ENCODE measurements at places on chromosomes 12 and 14.

GRCh38 chr14:65007202-65007601, 20.5 kb downstream of the FNTB start:
- no peak for DNase-seq

DNA sequence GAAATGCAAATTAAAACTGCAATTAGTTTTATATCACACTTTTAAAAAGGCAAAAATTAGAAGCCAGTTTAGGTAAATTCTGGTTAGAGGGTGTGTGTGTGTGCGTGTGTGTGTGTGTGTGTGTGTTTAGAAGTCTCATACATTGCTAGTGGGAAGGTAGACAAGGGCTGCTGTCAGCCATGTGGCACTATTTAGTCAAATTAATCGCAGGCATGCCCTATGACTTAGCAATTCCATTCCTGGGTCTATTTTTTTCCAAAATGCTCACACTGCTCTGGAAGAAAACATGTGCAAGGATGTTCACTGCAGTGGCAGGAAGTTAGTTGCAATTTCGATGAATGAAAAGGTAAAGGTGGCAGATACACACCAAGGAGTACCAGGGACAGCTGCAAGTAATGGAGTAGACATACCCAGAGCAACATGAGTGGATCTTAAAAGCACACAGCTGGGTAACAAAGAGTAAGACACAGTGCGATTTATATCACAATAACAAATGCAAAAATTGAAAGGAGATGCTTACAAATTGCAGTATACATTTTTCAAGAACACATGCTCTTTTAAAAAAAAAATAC, 11.6 kb downstream of the CAPZA3 start:
- DNase-seq = no peak

- no peak for DNase-seq
Observed at GRCh38 chr12:77594366-77594765, 236.3 kb upstream of the NAV3 start.

DNA sequence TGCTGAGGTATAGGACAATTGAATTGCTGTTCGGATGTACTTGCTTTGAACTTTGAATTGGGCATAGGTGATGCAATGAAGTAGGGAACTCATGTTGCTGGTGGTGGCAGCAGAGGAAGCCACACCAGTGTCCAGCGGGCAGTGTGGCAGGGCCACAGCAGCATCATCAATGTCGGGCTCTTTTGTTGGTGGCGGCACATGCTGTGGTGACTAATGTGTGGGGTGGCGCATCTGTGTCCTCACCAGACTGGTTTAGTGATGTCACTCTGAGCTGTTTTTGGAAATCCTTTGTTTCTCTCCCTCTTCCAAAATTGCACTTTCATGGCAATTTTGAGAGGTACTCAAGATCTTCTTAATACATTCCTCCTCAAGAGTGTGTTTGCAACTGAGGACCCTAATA, 187.6 kb downstream of the ETNK1 start:
- no peak for DNase-seq

DNA sequence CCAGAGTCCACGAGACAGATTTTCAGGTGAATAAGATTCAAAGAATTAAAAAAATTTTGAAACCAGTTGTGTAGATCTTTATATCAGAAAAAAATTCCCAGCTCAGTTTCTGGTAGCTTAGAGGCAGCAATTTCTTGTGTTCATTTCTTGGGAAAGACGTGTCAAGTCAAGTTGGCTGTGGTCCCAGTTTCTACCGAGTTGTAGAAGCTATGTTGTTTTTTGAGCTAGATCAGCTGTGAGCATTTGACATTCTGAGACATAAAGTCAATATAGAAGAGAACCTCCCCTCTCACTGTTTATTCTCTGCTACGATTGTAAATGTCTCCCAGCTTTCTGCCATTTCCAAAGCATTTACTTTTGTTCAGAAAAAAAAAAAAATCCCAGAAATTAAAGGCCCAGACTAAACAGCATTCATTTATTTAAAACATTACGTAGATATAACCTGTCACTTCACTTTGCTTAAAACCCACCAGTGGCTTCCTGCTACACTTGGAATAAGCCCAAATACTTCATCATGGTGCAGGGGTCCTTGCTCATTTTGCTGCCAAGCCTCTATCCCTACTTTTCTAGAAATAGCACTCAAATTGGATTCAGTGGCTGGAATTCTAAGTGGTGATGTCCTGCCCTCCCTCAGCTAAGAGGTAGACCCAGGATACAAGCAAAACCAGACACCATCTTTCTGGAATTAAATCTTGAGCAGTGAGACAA, 20.6 kb upstream of the PYGL start:
- DNase-seq = no peak

DNA sequence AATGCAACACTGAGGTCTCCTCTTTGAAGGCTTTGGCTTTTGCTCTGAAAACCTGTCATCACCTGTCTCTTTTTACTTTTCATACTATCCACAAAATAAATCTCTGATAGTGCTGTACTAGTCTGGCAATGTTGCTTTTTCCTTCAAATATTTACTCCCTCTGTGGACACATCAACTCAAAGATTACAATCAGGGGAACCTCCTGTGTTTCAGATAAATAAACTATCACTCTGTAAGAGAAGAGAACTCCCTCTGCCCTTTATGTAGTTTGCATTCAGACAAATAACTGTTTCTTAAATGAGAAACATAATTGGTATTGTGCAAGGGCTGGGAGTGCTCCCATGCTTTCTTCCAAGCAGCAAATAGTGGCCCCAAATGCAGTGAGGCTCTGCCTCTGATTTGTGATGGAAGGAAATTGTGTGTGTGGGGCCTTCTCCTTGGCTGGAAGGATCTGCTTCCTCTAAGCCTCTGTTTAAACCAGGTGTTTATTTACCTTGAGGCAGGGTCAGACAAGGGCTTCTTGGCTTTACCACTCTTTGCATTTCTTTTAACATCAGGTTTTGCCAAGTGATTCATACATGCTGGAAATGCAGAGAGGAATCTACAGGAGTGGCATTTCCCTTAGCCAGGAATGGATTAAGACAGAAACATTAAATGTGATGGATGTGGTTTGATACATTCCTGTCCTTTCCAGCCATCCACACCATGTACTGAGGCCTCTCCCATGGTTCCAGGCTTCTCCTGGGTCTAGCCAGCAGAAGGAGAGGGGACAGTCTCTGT, 69.0 kb downstream of the AKAP6 start:
- no peak for DNase-seq

- no peak for DNase-seq
Observed at GRCh38 chr14:97344666-97345065, 547.5 kb downstream of the VRK1 start.

GRCh38 chr14:81625343-81625742, 91.7 kb upstream of the SEL1L start:
- no peak for DNase-seq

GRCh38 chr12:46553911-46554310, 181.3 kb upstream of the SLC38A2 start:
- no peak for DNase-seq

DNA sequence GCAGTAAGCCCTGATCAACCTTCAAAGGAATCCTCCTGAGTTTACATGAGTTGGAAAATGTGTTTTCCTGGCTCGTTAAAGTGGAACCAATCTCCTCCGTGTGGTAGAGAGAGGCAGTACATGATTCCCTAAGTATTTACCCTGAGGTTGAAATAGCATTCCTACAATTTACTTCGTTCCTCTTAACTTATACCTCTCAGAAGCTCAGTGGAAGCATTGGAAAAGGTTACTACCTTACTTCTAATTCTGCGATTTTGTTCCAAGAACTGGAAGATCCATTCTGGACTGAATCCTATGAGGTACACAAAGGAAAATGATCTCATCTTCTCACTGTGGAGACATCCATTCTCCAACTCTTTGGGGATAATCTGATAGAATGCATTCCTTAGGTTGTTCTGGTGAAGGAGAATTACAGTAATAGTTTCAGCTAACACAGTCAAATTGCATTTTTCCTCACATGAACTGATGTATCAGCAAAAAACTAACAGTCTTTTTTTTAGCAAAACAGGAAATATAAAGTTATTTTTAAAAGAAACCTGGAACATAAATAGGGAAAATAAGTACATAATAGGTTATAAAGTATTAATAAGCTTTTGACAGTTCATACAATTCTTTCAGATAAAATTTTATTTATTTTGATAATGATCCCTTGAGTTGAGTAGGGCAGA, 475.6 kb downstream of the PDZRN4 start:
- DNase-seq = no peak

- no peak for DNase-seq
Observed at GRCh38 chr12:85803923-85804322, 32.3 kb downstream of the RASSF9 start.

GRCh38 chr12:20483776-20484175, 115.4 kb downstream of the PDE3A start:
- DNase-seq = no peak

- no peak for DNase-seq
Observed at GRCh38 chr12:16118586-16118985, 158.9 kb downstream of the SLC15A5 start.

DNA sequence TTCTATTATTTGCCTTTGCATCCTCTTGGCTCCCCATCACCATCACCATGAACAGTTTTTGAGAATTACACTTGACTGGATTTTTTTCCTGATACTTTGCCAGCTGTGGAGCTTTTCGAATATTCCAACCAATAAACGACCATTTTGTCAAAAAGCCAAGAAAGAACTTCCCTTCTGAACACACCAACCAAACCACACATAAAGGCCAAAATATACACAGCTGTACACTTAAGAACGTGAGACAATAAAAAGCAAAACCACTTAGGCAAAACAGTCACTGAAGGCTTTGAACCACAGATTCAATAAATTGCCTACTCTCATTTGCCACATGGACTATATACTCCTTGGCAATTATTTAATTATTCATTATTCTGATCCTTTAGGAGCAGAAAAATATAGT, 1.1 kb downstream of the C14orf93 start:
- no peak for DNase-seq

DNA sequence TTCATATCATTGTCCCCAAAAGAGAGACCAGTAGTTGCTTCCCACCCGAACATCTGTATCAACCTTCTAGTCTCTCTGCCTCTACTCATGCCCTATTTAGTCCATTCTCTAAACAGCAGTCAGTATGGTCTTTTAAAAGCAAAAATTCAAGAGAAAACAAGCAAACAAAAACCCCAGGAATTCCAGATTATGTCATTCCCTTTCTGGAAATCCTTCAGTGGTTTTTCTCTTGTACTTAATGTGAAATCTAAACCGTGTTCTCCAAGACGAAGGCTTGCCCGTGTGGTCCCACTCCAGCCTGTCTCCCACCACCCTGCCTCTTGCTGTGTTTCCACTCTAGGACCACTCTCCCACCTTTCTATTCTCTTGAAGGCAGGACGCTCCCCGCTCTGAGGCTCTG, 90.8 kb downstream of the TMEM30B start:
- no peak for DNase-seq

- DNase-seq = no peak
Observed at GRCh38 chr14:66651536-66652220, 143.7 kb downstream of the GPHN start.

DNA sequence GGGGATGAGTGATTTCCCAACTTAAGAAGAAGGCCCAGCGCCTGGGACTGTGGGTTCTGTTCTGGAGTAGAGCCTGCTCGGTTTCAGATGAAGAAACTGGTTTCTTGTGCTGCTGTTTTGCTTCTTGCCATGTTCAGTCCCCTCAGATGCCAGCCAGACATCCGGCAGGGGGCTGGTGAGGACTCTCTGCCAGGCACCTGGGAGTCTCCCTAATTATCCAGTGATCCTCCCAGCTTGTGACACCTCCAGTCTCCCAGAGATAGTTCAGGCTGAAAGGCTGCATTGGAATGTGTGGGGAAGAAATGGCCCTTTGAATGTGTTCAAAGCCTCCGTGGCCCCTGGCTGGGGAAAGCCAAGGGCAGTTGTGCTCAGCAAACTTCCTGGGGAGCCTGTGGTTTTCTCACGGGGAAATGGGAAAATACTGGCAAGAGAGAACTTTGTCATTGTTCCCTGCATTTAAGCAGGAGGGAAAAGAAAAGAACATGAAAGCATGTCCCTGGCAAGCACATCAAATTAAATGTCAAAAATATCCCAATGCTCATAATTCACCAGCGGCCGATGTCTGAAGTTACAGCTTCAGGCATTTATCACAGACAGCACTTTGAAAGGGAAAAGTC, 8.5 kb upstream of the SERPINA12 start:
- DNase-seq = no peak

DNA sequence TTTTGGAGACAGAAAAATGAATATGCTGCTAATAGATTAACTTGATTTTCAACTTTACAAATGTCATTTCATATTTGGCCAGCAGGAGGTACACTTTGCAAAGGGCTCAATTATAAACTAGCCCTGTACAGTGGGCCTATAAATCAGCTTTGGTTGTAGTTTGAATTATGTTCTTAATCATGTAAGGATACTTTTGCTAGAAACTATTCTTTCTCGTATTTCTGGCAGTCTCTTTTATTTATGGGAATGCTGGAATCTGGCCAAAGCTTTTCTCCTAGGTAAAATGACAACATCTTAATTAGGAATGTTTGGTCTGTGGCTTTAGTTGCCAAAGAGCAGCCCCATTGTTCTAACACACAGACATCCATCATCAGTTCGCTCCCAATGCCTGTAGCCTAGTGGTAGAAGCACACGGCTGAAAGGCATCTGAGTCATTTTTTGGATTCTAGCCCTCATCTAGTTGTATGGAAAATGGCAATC, 1322.3 kb upstream of the SEL1L start:
- no peak for DNase-seq

DNA sequence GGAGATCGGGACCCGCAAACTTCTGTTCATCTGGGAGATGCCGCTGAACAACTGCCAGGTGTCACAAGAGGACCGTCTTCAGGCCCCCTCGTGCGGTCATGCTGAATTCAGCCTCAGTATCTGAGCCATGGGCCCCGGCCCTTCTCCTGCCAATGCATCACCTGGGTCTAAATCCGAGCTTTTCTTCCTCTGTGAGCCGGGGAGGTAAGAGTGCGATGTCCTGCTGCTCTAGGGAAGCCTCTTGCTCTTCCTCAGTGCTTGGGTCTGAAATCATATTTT, 155.8 kb upstream of the FKBP4 start:
- DNase-seq = no peak

Measured in activated naive CD4-positive, alpha-beta T cell (primary cell).